ENCODE measurements at places on chromosomes 3 and 15. TPM values are rescaled to one million over a fixed set of nuclear protein-coding genes. Genes with fewer than 3 reads are reported as not detected.
A peak's percentile ranks its signal among the peaks of the same experiment; 100 is the strongest.

- DNase-seq: peak; percentile 78
These were observed 38.4 kb downstream of the GTF2E1 start for GRCh38 chr3:120780977-120781376.

GRCh38 chr15:96321639-96322535, 8.6 kb upstream of the NR2F2 start:
- DNase-seq: no peak

- DNase-seq: no peak
These were observed 1.7 kb upstream of the TLR9 start for GRCh38 chr3:52227117-52227516.

GRCh38 chr3:98801043-98801747, 38.1 kb downstream of the ST3GAL6 start:
- DNase-seq: no peak

- DNase-seq: no peak
These were observed 36.3 kb downstream of the METTL6 start for GRCh38 chr3:15391007-15391406.

- no peak for DNase-seq
These were observed 438.7 kb upstream of the PROK2 start for GRCh38 chr3:72223628-72224027.

DNA sequence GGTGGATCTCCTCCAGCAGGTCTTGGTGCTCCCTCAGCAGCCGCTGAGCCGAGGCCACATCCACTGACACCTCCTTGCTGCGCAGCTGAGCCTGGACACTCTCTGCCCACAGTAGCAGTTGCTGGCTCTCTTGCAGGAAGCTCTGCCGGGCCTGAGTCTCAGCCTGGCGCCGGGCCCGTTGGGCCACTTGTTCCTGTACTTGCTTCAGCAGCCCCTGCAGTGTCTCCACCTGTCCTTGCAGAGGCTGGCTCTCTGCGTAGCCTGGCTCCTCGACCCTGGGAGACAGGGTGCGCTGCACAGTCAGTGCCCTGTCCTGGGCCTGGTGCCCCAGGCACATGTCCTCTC, 15.5 kb downstream of the SPTBN5 start:
- DNase-seq: no peak

DNA sequence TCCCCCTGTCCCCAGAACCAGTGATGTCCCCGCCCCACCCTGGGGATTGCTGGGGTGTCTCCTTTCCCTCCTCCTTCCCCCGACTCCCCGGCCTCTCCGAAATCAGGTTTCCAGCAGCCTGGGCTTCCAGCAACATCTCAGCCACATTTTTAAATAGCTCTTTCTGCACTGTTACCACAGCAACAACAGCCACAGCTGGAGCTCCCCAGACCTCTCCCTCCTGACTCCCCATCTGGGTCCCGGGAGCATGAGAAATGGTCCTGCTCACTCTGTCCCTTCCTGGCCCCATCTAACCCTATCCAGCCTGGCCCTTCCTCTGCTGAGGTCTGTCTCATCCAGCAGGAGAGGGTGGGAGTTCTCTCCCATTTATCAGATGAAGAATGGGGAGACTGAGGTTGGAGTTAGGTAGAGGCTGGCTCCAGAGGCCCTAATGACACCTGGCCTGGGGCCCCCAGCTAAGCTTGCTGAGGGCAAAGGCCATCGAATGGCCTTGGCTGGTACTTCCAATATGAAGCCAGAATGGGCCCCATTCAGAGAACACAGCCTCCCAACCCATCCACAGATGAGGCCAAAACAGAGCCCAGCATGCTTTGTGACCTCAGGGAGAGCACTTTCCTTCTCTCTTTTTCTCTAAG, 1.5 kb downstream of the CAMK1 start:
- no peak for DNase-seq

GRCh38 chr15:68818769-68819494, 1.8 kb downstream of the ANP32A start:
- DNase-seq: peak; percentile 58

DNA sequence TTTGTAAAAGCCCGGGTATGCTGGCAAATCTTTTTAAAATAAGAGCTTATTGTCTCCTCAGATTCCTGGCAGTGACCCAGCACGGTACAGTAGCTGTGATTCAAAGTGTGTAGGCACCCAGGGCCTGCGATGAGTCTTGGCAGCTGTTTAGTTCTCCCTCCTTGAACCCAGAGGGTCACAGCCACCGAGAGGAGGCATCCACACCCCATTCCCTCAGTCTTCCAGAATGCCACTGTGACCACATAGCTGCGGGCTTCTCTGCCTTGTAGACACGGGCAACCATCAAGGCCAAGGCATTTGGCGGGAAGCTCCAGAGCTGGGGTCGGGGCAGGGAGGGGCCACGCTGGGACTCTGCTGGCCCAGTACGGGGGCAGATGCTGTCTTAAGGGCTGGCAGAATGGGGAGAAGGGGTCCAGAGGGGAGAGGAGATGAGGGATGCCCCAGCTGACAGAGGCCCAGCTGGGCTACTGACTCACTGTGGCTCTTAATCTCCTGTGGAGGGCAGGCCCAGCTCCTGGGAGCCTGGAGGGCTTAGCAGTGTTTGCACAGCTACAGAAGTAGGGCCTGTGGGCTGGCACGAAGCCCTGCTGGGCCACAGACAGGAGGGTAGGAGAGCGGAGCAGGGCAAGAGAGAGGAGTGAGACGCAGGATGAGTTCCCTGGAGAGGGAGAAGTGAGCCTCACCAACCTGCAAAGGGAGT, 68.8 kb upstream of the DLG1 start:
- peak; percentile 71 for DNase-seq

DNA sequence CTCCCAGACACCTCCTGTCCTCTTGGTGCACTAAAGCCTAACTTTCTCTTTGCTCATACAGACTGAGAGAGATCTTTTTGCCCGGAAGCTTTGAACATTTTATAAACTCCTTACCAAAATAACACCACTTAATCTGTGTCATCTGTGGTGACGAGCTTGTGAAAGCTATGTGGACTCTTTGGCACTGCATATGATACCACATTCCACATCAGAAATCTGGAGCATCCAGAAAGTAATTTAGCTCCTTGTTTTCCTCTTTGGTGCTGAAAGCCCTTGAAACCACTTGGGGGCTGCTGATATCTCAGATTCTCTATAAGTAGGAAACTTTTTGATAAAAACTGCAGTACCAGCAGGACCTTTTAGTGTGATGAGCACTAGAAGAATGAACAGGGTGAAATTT, 128.3 kb downstream of the ALCAM start:
- no peak for DNase-seq

DNA sequence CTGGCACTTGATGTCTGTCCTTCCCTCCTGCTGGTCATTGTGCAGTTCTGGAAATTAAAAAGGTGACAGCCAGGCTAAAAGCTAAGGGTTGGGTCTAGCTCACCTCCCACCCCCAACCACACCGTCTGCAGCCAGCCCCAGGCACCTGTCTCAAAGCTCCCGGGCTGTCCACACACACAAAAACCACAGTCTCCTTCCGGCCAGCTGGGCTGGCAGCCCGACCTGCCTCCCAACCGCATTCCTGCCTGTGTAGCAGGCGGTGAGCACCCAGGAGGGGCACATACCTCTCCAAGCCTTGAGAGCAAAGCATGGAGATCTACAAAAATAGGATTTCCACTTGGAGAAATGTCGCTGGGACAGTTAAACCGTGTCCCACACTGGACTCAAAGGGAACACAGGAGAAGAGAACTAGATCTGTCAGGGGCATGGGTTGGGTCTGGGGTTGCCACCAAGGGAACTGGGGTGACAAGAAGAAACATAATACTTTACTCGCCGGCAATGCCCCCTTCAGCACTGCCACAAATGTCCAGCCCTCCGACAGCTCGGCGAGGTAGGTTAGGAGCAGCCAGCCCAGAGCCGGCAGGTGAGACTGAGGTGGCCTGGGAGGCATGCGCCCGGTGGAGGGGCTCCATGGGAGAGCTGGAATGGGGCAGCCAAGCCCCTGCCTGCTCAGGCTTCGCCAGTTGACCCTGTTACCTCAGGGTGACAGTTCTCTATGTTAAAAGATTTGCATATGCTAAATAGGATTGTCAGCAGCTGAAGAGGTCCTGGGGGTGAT, 52.2 kb downstream of the EXOG start:
- no peak for DNase-seq

DNA sequence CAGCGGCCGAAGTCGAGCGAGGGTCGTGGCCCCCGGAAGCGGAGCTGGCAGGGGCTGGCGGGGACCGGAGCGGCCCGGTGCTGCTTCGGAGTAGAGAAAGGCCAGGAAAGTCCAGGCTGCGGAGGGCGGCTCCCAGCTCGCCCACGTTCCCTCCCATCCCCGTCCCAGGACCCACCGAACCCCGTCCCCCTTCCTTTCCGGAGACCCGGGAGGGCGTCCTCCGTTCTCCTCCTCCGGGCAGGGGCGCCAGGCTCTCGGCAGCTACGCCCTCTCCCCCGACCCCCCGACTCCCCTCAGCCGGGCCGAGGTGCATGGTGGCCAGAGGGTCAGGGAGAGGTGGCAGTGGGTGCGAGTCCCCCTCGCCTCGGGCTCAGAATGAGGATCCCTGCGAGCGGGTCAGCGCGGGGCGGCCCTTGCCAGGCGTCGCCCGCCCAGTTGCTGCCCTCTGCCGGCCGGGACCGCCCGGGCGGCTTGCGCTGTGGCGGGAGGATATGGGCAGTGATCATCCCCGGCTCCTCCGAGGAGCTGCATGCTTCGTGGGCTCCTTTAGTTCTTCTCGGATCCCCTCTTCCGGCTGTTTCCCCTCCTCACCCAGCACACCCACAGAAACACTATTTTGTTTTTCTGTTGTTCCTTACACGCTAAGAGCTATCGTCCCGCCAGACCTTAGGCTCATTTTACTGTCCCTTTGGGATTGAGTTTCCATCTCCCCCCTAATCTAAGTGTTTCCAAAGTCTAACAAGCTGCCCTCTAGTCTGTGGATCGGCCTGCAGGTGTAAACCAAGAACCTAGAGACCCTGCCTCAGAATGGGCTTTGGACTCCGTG, 744 bp upstream of the ALDH1A2 start:
- peak; percentile 52 for DNase-seq

Gene LEO1
- total RNA-seq: 51.6 TPM

Gene ZDHHC3
- 55.3 TPM for total RNA-seq
